ENCODE measurements at places on chromosomes 5 and 9. TPM values are rescaled to one million over a fixed set of nuclear protein-coding genes. Genes with fewer than 3 reads are reported as not detected.

EQTN gene
- total RNA-seq = not detected

- H3K4me1 ChIP-seq = no peaks in the 10 kb centered on the region
- H3K27ac ChIP-seq = no peak overlapping the region
- no peak for DNase-seq
- H3K36me3 ChIP-seq = no peaks in the 10 kb centered on the region
These were observed 19.1 kb upstream of the EDIL3 start for GRCh38 chr5:84403773-84404172.

GFRA3 gene
- total RNA-seq = not detected

DNA sequence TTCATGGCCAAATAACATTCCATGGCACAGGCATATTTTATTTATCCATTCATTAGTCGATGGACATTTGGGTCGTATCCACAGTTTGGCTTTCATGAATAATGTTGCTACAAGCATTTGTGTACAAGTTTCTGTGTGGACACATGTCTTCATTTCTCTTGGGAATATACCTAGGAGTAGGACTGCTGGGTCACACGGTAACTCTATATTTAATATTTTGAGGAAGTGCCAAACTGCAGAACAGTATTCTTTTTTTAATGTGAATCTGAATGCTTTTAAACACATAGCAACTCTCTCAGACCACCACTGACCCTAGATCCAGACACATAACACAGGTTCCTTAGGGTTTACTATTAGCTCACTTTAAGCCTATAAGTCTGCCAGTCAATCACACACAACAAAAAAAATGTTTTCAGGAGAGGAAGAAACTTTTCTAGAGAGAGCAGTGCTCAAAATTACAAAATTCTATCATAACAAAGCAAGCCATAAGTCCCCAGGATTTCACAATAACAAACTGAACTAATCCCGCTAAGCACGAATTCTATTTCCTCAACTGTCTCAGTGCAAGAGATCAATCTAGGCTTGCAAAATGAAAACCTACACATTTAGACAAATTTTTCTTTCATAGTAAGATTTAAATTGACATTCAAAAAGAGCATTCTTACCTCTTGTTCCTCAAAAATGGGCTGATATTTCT is 41.8 kb upstream of the GABBR2 start:
- no peaks in the 10 kb centered on the region for H3K4me1 ChIP-seq
- H3K36me3 ChIP-seq = no peaks in the 10 kb centered on the region
- no peak overlapping the region for H3K27ac ChIP-seq
- H3K4me3 ChIP-seq = no peak overlapping the region

RMND5B gene
- 33.7 TPM for total RNA-seq

DNA sequence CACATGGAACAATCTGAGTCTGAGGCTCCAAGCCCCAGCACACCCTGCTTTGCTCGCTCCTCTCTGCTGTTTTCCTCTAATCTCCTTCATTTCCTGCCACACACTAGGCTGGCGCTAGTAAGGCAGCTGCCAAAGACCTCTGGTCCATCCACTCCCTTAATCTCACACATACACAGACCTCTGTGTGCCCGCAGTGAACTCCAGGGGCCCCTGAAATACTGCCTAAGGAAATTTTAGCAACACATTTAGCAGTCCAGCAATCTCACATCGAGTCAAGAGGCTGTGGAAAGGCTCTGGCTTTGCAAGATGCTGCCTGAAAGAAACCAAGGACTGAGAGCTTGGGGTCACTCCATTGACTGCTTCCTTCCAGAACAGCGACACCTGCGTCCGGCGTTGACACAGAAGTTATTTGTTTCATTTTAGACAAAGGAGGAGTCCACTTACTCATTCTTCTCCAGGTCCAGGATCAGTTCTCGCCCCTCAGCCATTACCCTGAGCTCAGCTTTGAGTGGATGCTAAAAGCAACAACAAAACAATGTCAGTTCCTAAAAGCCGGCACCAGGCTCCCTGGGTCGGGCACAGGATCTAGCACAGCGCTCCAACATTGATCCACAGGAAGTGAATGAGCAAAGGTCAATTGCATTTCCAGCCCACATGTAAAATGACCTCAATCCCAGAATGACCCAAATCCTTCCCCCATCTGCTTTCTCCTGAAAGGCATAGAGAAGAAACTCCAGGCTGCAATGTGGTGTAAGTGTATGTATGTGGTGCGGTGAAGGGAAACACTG is 11.5 kb downstream of the ADAM19 start:
- no peaks in the 10 kb centered on the region for H3K36me3 ChIP-seq
- no peaks in the 10 kb centered on the region for H3K27me3 ChIP-seq
- no peak for DNase-seq
- H3K4me3 ChIP-seq = no peak overlapping the region

DNA sequence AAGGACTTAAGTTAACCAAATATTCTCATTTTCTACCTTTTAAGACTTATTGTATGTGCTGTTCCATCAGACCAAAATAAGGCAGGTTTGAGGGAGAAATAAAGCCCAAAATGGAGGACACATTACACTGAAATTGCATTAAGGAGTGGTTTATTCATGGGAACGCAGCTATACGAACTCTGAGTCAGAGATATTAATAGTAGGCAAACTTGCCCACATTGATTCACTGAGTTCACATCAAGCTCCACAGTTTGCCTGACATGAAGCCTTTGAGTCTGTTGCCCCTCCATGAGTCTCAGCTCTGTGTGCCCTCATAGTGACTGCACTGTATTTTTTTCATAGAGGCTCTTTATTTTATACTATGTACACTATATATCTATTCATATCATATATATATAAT is 135.0 kb upstream of the SNX2 start:
- no peak for DNase-seq
- H3K36me3 ChIP-seq = no peaks in the 10 kb centered on the region
- H3K27ac ChIP-seq = no peak overlapping the region
- H3K4me3 ChIP-seq = no peak overlapping the region
- no peaks in the 10 kb centered on the region for H3K4me1 ChIP-seq

DNA sequence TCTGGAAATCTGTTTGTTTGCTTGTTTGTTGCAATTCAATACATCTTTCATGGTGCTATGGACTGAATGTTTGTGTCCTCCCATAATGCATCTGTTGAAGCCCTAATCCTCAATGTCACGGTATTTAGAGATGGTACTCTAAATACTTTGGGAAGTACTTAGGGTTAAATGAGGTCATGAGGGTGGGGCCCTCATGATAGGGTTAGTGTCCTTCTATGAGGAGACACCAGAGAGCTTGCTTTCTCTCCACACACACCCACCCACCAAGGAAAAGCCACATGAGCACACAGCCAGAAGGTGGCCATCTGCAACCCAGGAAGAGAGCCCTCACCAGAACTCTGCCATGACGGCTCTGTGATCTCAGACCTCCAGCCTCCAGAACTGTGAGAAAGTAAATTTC is 32.7 kb downstream of the DMGDH start:
- no peaks in the 10 kb centered on the region for H3K36me3 ChIP-seq
- no peaks in the 10 kb centered on the region for H3K27me3 ChIP-seq
- DNase-seq = no peak
- H3K27ac ChIP-seq = no peak overlapping the region
- no peaks in the 10 kb centered on the region for H3K4me1 ChIP-seq

GRCh38 chr5:72015103-72015548 is 92.1 kb upstream of the MAP1B start:
- H3K27me3 ChIP-seq = no peaks in the 10 kb centered on the region
- H3K4me3 ChIP-seq = no peak overlapping the region
- H3K4me1 ChIP-seq = no peaks in the 10 kb centered on the region
- H3K36me3 ChIP-seq = no peaks in the 10 kb centered on the region
- H3K27ac ChIP-seq = no peak overlapping the region
